ENCODE measurements at places on chromosomes 12 and 14.

- no peak for DNase-seq
Measured at GRCh38 chr12:110641521-110641920, 27.6 kb downstream of the TCTN1 start.

GRCh38 chr14:102056694-102057442 is 30.0 kb downstream of the HSP90AA1 start:
- DNase-seq = no peak

DNA sequence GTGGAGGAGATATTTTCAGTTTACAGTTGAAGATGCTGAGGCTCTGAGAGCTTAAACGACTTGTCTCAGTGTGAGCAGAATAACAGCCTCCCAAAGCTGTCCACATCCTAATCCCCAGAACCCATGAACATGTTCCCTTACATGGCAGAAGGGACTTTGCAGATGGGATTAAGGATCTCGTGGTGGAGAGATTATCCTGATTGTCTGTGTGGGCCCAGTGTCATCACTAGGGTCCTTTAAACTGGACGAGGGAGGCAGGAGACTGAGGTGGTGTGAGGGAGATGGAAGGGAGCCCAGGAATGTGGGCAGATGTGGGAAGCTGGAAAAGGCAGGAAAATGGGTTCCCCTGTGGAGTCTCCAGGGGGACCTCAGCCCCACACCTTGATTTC is 9.6 kb upstream of the KRT80 start:
- DNase-seq = no peak

GRCh38 chr14:101730626-101731186 is 30.8 kb upstream of the PPP2R5C start:
- DNase-seq = no peak

DNA sequence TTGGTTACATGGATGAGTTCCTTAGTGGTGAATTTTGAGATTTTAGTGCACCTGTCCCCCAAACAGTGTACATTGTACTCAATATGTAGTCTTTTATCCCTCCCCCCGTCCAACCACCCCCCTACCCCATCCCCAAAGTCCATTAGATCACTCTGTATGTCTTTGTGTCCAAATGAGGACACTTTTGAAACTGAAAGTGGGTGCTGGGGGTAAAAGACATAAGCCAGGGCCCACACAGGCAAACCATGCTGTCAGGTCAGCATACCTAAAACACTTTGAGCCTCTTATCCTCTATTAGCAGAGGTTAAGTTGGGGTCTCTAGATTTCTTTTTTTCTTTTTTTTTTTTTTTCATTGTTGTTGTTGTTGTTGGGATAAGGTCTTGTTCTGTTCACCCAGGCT is 31.3 kb upstream of the KICS2 start:
- no peak for DNase-seq

DNA sequence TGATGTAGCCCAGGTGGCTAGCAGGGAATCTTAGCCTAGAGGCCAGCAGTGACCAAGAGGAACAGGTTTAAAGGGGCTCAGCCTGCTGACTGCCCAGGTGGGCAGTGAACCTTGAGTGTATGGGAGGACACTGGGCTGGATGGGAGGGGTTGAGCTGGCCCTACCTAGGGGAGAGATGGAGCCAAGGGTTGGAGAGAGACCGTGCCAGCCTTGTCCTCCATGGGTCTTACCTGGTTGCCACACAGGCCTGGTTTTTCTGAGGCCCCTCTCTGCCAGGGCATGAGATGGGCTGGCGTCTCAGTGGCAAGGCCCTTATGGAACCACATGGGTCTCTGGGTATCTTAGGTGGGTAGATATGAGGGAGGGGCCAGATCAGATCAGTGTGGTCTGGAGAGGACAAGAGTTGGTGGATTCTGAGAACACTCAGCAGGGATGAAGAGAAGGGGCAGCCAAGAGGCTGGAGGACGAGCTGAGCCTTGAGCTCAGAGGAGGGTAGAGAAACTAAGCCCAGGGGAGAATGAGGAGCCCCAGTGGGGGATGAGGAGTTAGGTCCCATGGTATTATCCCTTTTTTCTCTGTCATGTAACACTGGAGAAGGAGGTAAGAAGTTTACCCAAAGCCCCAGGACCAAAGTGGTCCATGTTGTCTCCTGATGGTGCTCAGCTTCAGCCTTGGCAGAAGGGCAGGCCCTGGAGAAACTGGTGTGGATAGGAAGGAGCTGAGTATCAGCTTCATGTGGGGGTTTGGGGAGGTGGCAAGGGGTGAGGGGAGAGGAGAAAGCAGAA is 3.7 kb downstream of the GZMB start:
- DNase-seq = no peak

DNA sequence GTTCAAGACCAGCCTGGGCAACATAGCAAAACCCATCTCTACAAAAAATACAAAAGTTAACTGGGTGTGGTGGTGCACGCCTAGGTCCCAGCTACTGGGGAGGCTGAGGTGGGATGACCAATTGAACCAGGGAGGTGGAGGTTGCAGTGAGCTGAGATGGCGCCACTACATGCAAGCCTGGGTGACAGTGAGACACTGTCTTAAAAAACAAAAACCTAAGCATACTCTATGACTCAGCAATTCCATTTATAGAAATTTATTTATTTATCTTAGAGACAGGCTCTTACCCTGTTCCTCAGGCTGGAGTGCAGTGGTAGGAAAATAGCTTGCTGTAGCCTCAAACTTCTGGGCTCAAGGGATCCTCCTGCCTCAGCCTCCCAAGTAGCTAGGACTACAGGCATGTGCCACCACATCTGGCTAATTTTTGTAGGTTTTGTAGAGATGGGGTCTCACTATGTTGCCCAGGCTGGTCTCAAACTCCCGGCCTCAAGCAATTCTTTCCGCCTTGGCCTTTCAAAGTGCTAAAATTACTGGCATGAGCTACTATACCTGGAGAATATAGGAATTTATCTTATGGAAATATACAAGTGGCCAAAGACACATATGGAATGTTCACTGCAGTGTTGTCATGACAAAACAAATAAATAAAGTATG is 43.3 kb downstream of the NCKAP5L start:
- DNase-seq = no peak

- no peak for DNase-seq
Measured at GRCh38 chr14:77025744-77026165, 2.8 kb downstream of the IRF2BPL start.

- DNase-seq = no peak
Measured at GRCh38 chr14:94043111-94043755, 17.1 kb downstream of the OTUB2 start.

DNA sequence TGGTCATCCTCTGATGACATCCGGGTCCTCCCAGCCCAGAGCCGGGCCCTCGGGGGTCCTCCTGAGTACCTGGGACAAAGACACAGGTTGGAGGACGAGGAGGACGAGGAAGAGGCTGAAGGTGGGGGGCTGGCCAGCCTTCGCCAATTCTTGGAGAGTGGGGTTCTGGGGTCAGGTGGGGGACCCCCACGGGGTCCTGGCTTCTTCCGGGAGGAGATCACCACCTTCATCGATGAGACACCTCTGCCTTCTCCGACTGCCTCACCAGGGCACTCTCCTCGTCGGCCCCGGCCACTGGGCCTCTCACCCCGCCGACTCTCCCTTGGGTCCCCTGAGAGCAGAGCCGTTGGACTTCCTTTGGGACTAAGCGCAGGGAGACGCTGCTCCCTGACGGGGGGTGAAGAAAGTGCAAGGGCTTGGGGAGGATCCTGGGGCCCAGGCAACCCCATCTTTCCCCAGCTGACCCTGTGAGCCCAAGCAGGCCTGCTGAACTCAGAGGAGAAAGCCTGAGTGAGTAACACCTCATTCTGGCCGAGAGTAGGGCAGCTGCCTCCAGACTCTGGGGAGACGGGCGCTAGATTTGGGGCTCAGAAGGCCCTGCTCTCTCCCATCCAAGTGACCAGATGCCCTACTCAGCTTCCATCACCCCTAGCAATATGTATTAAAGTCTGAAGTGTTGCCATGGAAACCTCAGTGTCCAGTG is 1.3 kb upstream of the P3H3 start:
- no peak for DNase-seq

- no peak for DNase-seq
Measured at GRCh38 chr14:21073921-21074320, 3.8 kb downstream of the ARHGEF40 start.

DNA sequence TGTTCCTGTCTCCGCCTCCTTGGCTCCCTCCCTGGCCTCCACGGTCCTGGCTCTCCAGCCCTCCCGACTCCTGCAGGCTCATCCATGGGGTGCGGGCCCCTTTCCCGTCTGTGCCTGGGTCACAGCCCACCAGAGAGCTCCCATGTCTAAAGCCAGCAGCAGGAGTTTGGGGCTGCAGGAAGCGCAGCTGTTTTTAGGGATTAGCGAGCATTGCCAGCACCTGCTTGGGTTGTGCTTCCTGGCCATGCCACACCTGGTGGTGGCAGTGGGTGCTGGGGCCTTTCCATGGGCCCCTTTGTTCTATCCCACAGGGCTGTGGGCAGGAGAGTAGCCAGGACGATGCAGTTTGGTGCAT is 64.7 kb downstream of the KIF26A start:
- no peak for DNase-seq

DNA sequence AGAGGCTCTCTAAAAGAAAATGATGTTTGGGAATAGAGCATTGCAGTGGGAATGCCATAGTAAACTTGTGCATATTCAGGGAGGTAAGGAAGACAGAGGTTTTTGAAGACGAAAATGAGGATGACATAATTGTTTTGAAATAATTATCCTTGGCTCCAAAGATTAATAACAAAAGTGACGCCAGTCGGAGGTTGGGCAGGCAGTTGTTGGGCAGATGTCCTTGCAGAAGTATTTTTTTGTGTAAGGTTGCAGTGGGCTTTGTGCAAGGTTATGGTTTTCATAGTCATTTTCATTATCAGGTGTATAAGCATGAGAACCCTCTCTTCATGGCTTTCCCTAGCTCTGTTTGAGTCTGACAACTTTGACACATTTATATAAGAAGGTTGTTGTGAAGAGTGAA is 35.3 kb downstream of the METAP2 start:
- no peak for DNase-seq

DNA sequence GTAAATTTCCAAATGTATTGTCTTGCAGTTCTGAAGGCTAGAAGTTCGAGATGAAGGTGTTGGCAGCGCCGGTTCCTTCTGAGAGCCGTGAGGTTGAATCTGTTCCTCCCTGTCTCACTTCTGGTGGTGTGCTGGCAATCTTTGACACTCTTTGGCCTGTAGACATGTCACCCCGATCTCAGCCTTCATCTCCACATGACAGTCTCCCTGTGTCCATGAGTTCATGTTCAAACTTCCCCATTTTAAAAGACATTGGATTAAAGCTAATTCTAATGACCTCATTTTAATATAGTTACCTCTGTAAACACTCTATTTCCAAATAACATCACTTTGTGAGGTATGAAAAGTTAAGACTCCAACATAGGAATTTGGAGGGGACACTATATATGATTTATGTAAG is 4.1 kb upstream of the RBM19 start:
- DNase-seq = no peak

DNA sequence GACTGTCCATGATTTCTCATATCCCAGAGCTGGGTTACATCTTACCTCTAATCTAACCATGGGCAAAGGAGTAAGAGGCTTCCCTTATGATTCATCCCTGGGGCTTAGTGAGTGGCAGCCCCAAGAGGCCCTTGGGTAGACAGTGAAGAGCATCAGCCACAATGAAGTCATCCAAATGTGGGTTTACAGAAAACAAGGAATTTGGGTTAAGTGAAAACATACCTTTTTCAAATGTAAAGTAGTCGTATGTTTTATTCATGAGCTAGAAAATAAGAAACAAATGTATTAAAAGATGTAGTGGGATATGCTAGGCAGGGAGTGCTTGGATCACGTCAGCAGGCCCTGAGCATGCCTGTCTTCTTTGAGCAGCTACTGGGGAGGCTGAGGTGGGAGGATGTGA is 54.0 kb upstream of the ELK3 start:
- DNase-seq = peak; percentile 20

DNA sequence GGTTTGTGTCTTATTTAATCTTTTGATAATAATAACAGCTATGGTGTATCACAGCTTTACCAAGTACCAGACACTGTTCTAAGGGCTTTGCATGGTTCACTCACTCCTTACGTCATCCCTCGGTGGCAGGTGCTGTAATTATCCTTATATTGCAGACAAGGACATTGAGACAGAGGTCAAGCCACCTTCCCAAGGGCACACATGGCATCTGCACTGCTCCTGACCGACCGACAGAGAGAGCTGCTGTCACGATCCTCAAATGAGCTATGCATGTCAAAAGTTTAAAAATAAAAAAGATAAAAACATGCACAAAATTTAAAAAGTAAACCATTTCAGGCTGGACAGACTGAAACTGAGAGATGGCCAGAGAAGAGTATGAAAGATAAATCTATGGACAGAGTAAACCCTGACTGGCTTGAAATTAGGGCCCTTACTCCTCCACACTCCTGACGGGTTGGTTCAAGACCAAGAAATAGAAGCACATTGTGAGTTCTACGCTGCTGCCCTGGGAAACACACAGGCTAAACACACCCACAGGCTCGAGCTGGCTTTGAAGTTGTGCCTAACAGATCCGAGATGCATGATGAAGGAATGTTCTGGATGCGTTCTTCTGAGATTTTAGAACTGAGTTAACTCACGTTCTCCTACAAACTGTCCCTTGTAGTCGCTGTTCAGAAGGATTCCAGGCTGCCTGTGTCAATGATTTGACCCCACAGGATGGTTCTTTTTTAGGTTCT is 268.7 kb downstream of the ZFP36L1 start:
- no peak for DNase-seq

DNA sequence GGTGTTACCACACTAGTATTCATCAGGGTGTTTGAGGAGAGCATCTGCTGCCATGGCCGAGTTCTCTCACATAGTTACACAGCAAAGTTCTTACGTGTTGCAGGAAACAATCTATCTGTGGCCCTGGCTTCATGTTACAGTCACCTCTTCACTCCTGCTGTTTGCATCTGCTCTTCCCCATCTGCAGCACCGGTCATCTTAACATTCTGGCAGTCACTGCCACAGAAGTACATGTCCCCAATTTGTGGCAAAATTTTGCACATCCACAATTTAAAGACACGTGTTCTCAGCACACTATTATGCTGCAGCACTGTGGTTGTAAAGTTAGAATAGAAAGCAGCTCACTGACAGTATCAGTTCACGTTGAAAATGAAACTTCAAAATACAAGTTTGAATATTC is 23.2 kb downstream of the MAPK1IP1L start:
- DNase-seq = no peak

GRCh38 chr14:36767603-36768281 is 106.1 kb downstream of the PAX9 start:
- DNase-seq = no peak

- DNase-seq = no peak
Measured at GRCh38 chr14:91417120-91417982, at the start of gene CCDC88C. Gene CCDC88C (minus strand): TSS chr14:91417820. CDS start chr14:91417690, 130 bp downstream.

DNA sequence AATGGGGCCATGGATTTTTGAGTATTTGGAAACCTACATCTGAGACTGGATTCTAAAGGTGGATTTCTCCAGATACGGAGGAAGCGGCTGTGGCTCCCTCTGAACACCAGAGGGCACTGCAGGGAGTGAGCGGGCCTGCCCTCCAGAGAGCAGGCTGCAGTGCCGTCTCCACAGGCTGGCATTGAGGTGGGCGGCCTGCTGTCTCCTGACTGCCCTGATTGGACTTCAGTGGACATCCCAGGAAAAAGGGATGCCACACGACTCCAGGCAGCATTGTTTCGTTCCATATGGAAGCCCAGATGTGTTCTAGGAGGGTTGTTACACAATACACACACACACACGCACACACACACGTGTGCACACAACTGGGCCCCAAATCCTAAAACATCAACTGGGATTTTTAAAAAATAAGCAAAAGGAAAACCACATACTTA is 20.9 kb upstream of the ANO2 start:
- peak; percentile 49 for DNase-seq

All from amniotic stem cell (primary cell).